ENCODE measurements at places on chromosomes 16 and 17.

DNA sequence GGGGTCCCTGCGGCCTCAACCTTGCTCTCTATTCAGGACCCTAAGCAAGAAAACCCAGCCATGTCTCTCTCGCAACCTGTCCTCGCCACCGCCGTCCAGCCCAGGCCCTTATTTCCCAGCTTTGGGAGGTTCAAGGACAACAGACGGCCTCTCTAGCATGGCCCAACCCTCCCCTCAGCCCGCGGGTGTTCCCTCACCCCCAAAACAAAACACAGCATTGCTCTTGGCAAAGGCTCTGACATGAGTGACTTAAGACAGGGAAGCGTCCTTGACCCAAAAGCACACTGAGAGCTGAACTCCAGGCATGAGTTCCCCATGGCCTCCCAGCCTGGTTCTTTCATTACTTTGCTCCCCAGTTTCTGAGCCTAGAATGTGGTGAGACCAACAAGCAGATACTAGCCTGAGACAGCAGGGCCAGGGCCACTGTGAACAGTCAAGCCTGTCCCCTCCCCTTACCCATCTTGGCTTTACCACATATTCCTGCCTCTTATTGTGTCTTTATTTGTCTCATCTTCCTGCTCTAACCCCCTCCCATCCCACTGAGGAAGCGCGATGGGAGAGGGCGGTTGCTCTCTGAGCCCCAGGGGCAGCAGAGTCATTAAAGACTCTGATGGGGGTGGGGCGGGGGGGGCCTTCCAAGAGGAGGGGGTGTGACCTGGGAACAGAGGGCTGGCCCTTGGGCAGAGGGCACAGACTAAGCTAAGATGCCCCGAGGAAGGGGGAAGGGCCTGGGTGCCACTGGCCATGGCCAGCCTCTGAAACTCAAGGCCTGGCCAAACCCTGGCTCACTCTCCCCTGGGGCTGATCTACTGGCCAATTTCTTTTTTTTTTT is 11.8 kb downstream of the SREBF1 start:
- no peak for DNase-seq

- no peak for DNase-seq
Measured at GRCh38 chr17:77570565-77570898, 388.0 kb upstream of the TNRC6C start.

- DNase-seq, result no peak
Measured at GRCh38 chr16:24701521-24701951, 27.9 kb upstream of the TNRC6A start.

GRCh38 chr16:71345031-71345430 is 13.5 kb upstream of the CALB2 start:
- no peak for DNase-seq

- no peak for DNase-seq
Measured at GRCh38 chr17:15268461-15268860, 3.3 kb upstream of the PMP22 start.

- DNase-seq, result no peak
Measured at GRCh38 chr17:4582691-4583090, 1.6 kb upstream of the SMTNL2 start.

GRCh38 chr16:80852261-80852872 is 48.0 kb upstream of the CDYL2 start:
- DNase-seq, result no peak

GRCh38 chr17:31522284-31522931 is 130.9 kb downstream of the RAB11FIP4 start:
- no peak for DNase-seq

- DNase-seq, result no peak
Measured at GRCh38 chr17:56648806-56649205, 55.3 kb downstream of the NOG start.

DNA sequence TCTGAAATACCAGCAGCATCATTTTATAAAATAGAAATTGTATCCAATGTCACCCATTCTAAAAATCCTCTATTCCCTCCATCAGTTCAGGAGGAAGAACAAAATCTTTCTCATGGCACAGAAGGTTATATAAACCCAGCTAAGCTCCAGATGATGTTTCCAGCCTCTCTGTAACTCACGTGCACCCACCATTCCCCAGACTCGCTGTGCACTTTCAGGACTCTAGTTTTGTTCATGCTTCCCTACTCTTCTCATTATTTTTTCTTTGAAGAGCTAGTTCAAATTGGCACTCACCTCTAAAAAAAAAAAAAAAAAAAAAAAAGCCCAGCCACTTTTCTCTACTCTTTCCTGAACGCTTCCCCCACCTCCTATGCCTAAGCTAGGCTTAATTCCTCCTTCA is 36.0 kb upstream of the SHISA6 start:
- no peak for DNase-seq

DNA sequence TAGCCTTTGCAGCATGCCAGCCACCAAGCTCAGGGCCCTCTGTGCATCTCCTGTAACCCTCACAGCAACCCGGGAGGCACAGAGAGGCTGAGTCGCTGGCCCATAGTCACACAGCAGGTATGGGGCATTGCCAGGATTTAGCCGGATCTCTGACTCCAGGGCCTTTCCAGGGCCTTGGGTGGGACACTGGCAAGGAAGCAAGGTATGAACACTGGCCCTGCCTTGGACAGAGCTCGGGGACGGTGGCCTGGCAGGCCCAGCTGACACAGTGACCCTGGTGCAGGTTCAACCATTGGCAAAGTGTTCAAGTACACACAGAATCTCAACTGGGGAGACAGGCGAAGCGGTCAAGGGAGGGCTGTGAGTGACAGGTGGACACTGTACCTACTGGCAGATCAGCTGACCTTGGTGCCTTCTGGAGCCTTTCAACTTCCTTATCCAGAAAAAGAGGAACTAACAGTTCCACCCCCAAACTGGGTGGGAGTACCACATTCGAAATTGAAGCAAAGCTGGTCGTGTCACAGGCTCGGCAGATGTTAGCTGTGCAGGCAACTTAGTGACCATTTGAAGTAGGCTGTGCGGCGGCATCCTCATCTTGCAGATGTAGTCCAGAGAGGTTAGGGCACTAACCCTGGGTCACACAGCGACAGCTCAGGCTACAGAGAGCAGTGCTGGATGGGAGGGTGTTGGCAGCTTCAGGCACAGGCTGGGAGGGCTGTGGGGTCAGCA is 287.4 kb downstream of the SEC14L1 start:
- DNase-seq, result no peak

DNA sequence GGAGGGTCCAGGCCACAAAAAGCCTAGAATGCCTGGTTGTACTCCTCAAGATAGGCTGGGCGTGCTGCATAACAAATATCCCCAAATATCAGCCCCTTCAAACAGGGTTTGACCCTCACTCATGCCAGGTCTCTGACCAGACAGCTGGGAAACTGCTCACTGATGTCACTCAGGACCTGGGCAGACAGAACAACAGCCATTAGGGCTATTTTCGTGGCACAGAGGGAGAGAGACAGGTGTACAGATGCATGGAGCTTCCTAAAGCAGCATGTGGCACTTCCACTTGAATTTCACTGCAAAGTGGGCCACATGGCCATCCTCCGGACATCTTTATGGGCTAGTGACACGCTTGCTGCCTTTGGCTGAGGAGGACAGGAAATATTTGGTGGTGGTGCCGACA is 73.1 kb downstream of the SREBF1 start:
- no peak for DNase-seq

GRCh38 chr17:67124450-67125148 is 80.2 kb downstream of the CACNG1 start:
- DNase-seq, result no peak

GRCh38 chr16:19872179-19872863 is 12.3 kb downstream of the GPRC5B start:
- no peak for DNase-seq

DNA sequence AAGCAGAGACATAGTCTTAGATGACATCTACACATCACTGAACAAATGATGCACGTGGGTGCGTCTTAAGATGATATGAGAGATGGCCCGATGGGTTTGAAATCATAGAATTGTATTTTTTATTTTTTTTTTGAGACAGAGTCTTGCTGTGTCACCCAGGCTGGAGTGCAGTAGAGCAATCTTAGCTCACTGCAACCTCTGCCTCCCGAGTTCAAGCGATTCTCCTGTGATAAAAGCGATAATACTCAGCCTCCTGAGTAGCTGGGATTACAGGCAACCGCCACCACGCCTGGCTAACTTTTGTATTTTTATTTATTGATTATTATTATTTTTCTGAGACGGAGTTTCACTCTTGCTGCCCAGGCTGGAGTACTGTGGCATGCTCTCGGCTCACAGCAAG is 5.3 kb downstream of the ST6GALNAC1 start:
- no peak for DNase-seq

Measured in stimulated activated CD8-positive, alpha-beta memory T cell treated with anti-CD3 and anti-CD28 coated beads, Interleukin-15, amount 100 ng/mL, for 48 hours (primary cell).